ENCODE measurements at places on chromosomes 5 and 9.

DNA sequence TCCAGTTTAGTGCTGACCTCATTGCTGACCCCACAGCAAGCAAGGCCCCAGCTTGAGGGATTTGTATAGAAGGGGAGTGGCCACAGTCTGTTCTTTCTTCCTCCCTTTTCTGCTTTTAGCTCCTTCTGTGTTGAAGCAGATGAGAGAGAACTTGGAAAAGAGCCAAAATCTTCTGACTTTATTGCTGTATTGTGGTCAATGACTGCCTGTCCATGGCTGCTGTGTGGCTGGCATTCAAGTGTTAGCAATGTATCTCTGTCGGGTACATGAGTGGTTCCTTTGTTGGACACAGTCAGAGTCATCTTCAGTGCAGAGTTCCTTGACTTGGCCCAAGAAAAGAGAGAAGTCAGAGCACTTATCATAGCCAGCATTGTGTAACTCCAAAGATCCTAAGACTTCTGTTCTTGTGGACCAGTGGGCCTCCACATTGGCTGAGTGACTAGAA is 154.1 kb downstream of the LRRC70 start:
- DNase-seq: no peak

DNA sequence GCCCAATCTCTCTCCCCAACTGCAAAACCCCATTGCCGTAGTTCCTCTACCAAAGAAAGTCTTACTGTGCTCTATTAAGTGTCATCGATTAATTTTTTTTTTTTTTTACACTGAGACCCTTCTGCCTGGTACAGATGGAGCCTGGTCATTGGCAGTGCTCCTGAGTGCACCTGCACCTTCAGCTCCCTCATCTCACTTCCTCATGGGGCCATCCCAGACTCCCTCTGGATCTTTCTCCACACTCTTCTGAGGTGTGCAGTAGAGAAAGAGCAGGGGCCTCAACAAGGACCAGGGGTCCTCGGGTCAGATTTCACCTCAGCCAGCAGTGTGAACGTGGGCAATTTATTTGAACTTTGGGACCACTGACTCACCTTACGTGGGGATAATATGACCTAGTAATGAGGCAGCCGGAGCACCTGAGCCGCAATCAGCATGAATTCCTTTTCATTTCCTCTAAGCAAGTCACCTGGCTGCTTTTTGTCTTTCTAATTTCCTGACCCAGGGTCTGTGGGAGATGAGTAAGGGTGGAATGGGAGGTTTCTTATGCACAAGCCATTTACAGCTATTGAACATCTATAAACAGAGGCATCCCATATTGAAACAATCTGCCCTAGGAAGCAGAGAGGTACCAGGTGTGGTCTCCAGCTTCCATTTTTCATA is 22.3 kb upstream of the GABRP start:
- DNase-seq: no peak

DNA sequence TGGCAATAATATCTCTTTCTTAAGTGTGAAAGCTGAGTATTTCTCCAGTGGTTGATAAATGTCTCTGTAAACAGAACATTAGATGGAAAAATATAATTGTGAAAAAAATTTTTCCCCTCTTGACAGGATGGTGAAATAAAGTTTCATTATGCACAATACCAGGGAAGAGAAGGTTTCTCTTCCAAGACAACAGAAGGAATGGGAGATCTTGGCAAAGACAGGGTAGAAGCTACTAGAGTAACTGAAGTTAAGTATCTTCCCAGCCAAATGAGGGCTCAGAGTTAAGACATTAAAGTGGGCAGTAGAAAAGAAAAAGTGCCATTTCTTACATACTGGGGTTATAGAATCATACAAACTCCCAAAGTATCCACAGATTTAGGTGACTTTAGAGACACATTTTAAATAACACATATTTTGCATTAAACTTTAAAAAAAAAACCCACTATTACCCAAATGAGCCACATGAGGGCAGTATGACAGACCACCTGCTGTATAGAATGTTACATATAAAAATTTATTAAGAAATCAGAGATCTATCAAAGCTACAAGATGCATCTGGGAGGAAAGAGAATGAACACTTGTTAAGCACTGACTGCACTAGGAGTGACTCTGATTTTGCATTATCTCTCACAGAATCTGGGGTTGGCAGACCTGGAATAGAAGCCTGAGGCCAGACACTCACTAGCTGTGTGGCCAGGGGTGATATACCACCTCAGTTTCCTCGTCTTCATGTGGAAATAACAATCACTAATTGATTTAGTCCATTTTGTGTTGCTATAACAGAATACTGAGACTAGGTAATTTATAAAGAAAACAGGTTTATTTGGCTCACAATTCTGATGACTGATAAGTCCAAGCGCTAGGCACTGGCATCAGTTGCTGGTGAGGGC is 98.5 kb downstream of the ARSB start:
- no peak for DNase-seq

- peak; percentile 26 for DNase-seq
Measured at GRCh38 chr9:125889476-125890419, 142.6 kb downstream of the PBX3 start.
